Kidney glomerular epithelial cell (primary cell): ENCODE measurements at places on chromosomes 2 and 18.

- DNase-seq = no peak
Observed at GRCh38 chr18:23992089-23992940, 22.2 kb upstream of the TTC39C start.

- no peak for DNase-seq
Observed at GRCh38 chr2:204860274-204860673, 315.0 kb downstream of the PARD3B start.

- no peak for DNase-seq
Observed at GRCh38 chr18:49447810-49448745, 12.4 kb downstream of the DYM start.

DNA sequence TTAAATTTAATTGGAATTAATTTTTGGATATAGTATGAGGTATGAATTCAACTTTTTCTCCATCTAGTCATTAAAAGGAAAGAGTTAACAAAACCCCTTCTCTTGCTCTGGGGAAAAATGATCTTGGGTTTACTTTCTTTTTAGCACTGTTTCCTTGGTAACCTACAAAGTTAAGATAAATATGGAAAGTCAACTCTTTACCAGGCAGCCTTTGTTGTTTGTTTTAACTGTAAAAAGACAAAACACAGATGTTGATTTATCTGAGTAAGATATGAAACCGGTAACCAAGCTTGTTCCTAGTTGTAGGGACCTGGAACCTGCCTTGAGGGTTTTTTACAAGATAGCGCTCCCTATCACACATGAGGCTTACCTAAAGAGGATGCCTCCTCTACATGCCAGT, 10.1 kb upstream of the SANBR start:
- DNase-seq = no peak

GRCh38 chr2:83282043-83282795, 1176.9 kb downstream of the SUCLG1 start:
- no peak for DNase-seq

DNA sequence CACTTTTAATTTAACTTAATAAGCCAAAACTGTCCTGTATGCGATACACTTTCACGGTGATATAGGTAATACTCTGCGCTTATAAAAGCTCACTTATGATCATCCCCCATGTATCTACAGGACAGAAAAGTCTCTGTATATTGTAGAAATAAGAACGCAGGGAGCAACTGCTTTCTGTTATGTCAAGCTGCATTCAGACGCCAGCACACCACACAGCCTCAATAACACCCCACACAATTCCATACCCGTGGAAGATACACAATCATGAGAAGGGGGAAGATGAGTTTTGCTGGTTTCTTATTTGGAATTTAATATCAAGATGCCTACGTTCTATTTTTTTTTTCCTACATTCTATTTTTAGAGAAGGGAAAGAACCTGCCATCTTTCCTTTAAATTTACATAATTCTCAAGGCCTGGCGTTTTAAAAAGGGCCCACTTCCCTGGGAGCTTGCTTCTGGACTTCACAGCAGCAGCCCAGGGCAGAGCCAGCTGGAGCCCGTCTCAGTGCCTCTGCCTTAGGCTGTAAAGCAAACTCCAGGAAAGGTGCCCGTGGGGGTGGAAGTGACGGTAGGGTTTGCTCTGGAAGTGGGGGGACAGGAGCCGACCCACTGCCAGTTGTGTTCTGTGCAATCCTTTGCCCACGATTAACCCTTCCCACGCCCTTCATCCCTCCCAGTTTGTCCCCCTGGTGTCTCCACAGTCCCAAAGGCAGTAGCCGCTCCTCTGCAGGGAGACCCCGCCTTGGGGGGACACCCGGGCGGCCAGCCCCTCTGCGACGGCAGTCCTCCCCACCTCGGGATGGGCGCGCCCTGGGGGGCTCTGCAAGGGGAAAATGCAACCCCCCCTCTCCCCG, 5.3 kb downstream of the PTGR3 start:
- no peak for DNase-seq

DNA sequence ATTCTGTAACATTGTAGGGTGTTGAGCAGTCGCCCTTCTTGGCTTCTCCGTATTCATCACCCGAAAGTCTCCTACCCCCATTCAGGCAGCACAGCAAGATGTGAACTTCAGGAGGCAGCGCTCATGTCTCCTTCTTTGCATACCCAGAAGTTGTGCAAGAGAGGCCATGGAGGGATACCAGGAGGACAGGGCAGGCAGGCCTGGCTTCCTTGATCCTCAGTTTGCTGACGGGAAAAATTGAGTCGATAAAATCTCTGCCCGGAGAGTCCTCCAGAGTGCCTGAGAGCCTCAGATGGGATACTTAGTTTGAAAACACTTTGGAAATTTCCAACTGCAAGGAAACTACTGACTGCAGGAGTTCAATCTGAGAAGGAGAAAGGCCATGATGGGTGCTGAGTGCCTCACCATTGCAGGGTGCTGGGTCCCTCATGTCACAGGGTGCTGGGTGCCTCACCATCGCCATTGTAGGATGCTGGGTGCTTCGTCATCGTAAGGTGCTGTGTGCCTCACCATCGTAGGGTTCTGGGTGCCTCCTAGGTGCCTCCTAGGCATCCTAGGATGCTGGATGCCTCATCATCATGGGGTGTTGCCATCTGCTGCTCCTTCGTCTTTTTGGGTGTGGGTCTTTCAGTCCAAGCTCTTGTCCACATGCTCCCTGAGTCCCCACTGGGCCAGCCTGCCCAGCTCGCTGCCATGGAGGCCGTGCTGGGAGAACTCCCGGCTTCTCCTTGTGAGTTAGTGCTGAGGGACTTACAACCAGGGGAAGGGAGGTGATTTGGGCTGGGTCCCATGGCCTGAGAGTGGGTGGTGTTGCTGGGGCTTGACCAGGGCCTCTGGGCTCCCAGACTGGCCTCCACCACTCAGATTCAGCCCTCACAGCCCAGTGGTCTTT, 162.4 kb downstream of the DDX1 start:
- DNase-seq = no peak

DNA sequence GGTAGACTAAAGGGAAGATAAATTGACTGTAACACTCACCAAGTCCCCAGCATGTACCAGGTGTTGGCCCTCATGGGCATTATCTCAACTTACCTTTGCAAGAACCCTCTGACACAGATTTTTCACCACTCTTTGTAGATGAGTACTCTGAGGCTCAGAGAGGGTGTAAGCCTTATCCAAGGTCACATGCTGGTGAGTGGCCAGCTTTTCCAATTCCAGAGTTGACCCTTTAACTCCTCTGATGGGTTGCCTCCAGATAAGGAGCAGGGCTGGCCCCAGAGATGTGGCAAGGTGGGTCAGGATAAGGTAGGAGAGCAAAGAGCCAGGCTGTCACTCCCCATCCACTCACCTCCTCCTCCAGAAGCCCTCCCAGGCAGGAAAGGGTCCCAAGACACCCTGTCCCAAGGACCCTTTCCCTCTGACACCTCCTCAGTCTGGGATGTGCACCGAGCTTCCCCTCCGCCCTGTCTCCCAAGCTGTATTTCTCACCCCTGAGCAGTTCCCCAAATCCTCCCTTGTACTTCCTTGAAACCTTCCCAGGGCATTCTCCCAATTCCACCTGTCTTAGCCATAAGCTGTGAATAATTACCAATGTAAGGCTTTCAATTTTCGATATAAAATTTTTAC, 165.9 kb downstream of the ZFP36L2 start:
- no peak for DNase-seq

DNA sequence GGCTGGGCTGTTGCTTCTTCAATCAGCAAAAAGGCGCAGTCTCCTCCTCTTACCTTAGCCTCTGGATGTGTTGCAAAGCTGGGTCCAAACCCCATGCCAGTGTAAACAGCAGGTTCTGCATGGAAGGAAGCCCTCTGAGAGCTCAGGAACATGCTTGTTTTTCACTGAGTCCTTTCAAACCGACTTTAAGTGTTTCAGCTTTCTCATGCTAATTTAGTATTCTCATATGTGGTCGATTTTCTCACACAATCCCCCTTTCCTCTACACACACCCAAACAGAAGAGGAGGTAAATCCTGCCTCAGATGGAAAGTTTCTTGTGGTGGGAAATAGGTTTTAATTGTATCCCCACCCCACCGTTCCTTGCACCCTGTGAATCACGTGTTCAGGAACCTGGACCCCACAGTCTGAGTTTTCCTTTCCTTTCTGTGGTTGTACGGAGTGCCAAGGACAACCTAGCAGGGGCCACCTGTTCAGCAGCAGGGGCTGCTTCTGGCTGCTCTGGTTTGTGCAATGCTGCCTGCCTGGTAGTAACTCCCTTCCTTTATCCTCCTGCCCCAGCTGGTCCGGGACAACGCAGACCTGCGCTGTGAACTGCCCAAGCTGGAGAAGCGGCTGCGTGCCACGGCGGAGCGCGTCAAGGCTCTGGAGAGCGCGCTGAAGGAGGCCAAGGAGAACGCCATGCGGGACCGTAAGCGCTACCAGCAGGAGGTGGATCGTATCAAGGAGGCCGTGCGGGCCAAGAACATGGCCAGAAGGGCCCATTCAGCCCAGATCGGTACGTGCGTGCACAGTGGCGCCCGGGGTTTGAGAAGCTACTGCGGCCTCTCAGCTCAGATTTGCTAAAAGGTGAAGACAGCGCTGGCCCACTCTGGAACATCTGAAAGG, 28.7 kb upstream of the LYPD6B start:
- DNase-seq = no peak

GRCh38 chr18:49585781-49586663, 24.2 kb downstream of the LIPG start:
- DNase-seq = no peak

DNA sequence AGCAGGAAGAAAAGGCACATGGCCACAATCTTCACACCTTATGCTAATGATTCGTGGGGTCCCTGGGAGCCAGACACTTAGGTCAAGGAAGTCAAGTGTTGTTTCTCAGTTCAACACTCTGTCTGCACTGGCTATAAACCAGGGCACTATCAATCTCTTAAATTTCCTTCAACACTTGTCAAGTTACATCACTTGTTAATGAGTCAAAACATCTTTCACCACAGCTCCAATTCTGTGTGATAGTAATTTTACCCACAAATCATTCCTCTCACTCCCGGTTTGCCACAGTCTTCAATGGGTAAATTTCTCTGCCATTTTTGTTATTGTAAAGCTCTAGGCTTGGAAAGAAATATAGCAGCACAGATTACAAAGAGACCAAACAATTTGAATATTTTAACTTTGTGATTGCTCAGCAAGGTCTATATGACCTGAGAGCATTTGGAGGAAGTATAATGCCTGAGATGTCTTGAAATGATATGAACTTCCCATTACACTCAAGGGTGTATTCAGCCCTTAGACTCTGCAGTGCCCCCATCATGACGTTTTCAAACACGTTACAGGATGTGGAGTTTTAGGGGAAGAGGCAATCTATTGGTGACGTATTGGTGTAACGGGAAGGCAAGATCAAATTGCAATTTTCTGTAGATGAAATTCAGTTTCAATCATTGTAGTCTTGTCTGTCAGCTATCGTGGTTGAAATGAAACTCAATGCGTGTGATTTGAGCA, 78.7 kb downstream of the ICOS start:
- DNase-seq = no peak

- DNase-seq = peak; percentile 41
Observed at GRCh38 chr18:24763765-24764513, 303.5 kb downstream of the HRH4 start.

- no peak for DNase-seq
Observed at GRCh38 chr2:102843764-102844443, 82.1 kb downstream of the TMEM182 start.

DNA sequence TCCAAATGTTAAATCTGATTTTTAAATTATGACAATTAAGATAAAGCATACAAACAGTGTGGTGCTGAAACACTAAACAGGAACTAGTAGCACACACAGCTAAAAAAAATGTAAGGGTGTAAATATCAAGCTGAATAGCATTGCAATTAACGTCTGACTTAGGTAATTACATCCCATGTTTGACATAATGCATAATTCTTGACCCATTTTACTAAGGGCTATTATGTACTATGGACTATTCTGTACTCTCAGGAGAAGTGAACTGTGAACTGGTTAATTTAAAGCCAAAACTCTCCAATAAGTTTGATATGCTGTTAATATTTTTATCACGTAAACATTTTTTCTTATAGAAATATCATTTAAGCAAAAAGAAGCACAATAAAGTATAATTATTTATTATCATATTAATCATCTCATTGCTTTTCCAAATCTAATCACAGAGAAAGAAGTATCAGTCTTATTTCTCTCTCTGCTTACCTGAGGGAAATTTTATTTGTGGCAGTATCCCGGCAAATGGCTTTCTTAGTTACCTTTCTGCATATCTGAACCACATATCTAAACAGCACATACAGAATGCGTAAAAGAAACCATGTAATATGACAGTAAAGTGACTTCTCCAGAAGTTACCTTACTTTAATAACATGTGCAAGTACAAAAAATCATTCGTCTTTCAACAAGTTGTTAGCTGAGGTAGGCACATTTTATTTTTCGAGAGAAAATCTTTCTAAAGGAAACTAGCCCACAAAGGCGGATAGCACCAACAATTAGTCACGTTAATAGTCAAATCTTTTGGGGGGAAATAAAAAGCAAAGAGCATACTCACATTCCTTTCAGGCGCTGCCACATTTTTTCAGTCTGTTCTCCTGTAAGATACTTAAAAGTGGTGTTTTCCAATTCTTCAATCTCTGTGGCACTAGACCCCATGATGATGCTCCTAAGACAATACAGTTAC, 94.9 kb upstream of the PDE1A start:
- no peak for DNase-seq

GRCh38 chr2:23453836-23454460, 69.0 kb downstream of the KLHL29 start:
- no peak for DNase-seq

GRCh38 chr2:70639841-70640436, 86.3 kb upstream of the TGFA start:
- no peak for DNase-seq

GRCh38 chr2:69306393-69306821, 80.6 kb downstream of the GFPT1 start:
- no peak for DNase-seq

- DNase-seq = peak; percentile 89
Observed at GRCh38 chr2:36485521-36485920, 112.4 kb downstream of the FEZ2 start.

DNA sequence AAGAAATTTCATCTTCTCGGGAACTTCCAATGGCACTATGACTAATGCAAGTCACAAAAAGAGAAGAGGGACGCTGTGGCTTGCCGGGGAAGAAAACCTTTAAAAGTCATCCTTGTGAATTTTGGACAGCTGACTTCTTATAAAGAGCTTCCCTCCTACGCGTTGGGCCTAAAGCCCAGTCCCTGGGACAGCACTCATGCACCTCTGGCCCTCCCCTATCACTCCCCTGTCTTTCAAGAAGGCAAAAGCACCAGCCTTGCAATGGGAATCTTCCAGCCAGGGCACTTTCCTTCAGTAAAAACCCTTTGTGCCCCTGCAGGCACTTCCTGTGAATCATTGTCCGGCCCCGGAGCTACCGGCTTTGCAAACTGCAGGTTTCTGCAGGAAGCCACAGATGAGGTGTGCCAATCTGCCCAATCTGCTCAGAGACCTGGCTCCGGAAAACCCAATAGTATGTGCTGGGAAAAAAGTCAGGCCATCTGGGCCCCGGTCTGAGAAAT, 7.1 kb downstream of the MREG start:
- DNase-seq = peak; percentile 22

- DNase-seq = no peak
Observed at GRCh38 chr18:62073461-62074281, 113.2 kb downstream of the PIGN start.

- no peak for DNase-seq
Observed at GRCh38 chr2:9388950-9389911, 34.1 kb downstream of the ITGB1BP1 start.
